ENCODE measurements at places on chromosomes 5 and 9.

DNA sequence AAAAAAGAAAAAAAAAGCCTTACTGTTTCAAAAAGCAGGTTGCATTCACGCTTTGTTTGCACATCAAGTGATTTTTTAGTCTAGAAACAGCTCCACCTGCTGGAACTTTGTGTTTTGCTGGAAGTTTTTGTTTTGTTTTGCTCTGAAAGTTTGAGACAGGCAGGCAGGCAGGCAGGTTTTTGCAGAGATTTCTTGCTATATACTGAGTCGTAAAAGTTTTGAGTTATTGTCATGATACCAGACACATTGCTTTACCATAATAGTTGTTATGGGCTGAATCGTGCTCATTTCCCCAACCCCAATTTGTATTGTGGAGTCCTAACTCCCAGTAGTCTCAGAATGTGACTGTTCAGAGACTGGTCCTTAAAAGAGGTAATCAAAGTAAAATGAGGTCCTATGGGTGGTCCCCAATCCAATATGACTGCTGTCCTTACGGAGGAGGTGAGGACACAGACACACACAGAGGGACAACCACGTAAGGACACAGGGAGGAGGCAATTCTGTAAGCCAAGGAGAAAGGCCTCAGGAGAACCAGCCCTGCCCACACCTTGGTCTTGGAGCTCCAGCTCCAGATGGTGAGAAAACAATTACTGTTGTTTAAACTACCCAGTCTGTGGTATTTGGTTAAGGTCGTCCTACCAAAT, 20.9 kb downstream of the OR2Y1 start:
- no peak for DNase-seq

DNA sequence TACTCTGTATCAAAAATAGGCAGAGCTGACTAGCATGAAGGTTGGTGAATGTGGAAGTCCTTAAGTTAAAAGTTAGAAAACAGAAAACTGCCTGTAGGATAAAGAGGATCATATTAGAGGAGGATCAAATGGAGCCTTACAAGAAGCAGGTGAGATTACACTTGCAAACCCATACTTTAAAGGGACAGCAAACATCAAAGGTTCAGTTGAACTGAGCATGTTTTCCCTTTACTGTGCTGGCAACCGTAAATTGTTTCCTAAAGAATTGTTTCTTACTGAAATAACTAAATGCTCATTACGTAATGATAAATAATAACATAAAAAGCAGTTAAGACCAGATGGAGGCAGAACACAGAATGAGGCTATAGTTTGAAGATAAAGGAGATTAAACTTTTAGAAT, 465.3 kb upstream of the FTMT start:
- no peak for DNase-seq

DNA sequence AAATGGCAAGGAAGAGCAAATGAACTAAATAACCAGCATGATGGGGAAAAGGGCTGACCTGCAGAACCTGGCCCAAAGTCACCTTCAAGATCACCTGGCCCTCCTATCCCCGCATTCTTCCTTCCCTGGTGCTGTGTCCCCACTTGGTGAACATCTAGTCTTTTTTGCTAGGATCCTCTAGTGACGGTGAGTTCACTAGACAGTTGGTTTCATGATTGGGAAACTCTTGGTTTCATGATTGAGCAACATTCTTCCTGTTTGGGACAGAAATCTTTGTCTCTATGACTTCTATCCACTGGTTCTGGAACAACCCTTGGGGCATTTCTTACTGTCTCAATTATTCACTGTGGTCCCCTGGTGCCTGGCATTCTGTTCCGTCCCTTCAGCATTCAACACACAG, 50.2 kb upstream of the DAB2IP start:
- no peak for DNase-seq

- DNase-seq, result peak; percentile 9
These were observed 487.5 kb upstream of the SGCD start for GRCh38 chr5:155839251-155840037.

GRCh38 chr5:62779010-62779422, 200.4 kb downstream of the LRRC70 start:
- DNase-seq, result peak; percentile 17

- no peak for DNase-seq
These were observed 13.1 kb downstream of the GPRIN1 start for GRCh38 chr5:176596689-176597416.

DNA sequence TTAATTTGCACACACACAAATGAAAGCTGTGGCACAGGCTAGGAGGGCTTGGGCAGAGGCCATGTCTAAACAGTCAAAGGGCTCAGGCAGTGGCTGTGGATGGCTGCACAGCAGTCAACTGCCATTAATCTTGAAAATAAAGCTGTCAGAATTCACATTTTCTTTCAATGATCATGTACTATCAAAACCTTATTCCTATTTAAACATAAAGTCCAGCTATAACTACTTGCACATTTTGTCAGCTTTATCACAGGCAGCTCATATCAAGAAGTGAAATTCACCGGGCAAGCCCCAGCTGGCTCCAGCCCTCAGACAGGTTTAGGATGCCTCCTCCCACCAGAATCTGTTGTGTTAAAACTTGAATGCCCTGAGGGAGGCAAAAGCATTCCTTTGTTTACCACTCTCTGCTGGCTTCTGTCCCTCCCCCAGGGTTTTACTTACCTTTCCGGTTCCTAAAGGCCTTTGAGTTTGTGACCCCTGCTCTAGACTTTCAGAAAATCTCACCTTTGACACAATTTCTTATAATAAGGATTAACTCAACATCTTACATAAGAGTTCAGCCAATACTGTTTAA, 54.9 kb upstream of the GRAMD2B start:
- DNase-seq, result no peak

DNA sequence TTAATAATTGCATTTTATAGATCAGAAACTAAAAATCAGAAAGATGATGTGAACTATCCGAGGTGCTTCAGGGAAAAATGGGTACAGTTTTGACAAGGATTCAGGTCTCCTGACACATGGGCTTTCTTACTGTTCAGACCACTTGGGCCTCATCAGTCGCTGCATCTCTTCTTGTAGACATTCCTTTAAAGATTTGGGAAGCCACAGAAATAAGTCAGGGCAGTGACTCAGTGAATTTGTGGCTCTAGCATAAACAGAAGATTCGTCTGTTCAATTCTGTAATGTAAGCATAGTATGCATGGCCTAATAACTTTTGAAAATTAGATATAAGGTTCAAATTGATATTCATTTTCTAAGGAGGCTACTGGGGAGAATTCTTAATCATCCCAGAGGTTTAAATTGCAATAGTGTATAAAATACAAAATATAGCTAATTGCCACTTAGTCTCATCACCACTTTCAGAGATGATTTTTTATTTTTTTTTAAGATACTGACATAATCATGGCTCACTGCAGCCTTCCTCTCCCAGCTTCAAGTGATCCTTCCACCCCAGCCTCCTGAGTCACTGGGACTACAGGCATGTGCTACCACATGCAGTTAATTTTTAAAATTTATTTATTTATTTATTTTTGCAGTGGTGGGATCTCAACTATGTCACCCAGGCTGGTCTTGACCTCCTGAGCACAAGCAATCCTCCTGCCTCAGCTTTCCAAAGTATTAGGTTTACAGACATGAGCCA, 48.9 kb downstream of the RASEF start:
- DNase-seq, result no peak

DNA sequence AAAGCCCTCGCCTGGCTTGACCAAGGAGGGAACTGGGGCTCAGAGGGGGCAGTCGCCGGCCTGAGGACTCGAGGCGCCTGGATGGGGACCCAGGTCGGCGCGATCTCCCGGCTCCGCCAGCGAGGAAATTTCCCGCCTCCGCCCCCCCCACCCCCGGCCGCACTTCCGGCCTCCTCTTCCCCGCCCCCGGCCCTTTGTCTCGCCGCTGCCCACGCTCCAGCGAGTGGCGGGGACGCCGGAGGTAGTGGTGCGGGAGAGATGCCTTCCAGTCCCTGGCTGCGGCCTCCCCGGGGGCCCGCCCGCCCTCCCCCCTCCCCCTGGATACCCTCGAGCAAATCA, 448 bp upstream of the GPRIN1 start:
- no peak for DNase-seq

- no peak for DNase-seq
These were observed 612 bp upstream of the ATG10 start for GRCh38 chr5:81971111-81971711.

- no peak for DNase-seq
These were observed 48.4 kb upstream of the DAB2IP start for GRCh38 chr9:121603028-121603427.

GRCh38 chr9:107737987-107738743, 248.6 kb upstream of the KLF4 start:
- DNase-seq, result peak; percentile 86

DNA sequence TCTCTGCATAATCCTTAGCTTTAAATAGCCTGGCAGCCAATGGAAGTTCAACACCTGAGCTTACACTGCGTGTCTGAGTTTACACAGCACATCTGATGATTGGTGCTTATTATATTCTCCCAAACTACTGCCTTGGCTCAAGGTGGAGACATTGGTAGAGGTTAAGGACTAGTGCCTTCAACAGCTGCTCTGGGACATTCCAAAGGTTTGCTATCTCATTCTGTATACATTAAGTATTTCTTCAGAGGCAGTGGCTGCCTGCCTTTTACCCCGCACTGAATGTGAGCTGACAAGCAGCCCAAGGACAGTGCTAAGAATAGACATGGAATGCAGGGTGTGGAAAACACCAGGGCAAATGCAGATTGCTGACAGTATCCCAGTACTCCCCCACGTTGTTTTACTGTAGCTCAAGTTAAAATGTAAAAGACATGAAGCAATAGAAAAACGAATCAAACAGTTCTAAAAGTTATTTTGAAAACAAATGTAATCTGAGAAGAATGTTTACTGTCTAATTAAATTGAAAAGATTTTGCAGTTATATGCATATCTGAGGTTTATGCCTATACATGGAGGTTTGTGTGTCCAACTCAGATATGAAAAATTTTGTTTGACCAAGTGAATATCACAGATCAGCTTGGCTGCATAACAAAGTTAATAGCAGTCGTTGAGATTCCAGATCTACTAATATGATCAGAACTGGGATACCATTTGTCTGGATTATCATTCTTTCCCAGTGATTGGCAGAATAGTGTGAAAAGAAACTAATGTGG, 1.8 kb downstream of the HSPB3 start:
- DNase-seq, result peak; percentile 72

- DNase-seq, result no peak
These were observed 68.9 kb downstream of the IQGAP2 start for GRCh38 chr5:76471987-76472334.

DNA sequence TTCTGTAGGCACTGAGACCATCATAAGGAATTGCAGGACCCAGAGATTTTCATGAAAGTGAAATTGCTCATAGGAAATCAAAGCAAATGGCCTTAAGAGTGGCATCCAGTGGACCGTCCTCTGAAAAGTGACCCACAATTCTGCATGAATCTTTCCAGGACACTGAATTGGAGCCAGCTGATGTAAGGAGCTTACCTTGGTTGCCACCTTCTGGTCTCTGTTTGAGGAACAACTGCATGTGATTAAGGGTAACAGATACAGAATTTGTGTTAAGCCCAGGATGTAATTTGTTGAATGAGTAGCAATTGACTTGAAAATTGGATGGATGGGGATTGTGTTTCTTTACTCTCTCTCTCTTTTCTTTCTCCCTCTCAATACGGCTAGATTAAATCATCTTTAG, 49.9 kb upstream of the GAS1 start:
- DNase-seq, result no peak

GRCh38 chr9:36401164-36401740, 1.2 kb upstream of the RNF38 start:
- peak; percentile 40 for DNase-seq

DNA sequence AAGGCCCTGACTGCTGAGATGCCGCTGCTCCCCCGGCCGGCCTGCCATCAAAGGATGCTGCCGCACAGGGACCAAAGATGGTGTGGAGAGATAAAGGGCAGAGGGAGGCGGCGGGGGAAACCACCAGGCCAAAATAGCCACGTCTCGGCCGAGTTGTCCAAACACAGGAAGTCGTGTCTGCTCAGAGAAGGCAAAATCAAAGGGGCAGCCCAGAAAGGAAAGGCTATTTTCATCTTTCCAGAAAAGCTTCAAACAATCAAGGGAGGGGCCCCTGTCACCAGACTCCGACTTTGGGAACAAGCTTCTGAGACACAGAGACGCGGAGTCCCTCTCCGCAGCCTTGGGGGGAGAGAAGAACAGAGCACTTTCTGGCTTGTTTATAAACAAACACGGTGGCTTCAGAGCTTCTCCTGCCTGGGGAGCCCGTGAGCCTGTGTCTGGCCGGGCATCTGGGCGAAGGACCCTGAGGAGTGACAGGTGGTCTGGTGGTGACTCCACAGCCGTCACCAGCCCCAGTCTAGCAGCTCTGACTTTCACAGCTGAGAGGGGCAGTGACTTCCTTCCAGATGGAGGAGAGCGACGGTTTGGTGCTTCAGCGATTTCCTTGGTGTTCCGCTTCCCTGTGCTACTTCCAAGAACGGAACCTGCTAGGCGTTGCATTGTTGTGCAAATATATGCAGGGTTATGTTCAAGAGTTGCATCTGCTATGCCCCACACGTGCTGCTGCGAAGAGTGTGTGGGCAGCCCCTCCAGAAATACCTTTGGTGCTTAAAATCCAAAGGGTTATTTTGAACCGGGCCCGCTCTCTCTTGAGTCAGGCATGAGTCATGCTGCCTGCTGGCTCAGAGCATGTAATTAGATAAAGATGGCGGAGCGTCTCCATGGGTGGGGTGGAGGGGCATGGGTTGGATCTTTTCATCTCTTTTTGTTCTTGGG, 24.0 kb downstream of the ADAMTSL2 start:
- DNase-seq, result peak; percentile 30

DNA sequence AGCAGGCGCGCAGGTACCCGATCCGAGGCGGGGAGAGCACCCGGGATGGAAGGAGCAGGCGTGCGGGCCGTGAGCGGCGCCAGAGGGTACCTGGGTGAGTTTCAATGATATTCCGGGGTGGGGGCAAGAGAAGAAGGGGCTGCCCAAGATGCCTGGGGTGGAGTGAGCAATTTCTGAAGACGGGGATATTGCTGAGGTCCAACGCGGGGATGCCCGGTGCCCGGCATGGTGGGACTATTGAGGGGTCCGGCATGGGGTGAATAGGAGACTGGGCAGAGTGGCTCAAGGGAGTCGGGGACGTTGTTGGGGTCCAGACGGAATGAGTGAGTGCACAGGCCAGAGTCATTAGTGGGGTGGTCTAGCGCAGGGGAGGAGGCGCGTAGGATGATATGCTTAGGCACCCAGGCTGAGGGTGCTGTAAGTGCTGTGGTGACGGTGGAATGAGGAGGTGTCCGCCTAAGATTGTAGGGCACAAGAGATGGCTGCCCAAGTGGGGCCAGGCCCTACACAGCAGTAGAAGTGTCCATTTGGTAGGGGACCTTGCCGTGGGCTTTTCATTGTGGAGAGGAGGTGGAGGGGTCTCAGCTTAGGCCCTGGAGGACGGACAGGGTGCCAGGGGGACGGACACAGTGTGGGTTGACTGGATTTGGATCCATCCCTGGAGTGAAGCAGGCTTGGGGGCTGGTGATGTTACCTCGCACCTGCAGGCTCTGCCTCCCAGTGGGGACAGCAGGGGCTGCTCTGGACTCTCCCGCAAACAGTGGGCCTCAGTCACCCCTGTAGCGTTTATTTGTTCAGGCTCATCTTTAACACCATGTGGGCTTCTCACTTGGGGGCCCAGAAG, 719 bp downstream of the MIGA2 start:
- no peak for DNase-seq

GRCh38 chr5:39177631-39177964, 41.8 kb downstream of the FYB1 start:
- no peak for DNase-seq

GRCh38 chr9:29966247-29966646, 2393.0 kb upstream of the C9orf72 start:
- peak; percentile 55 for DNase-seq

- no peak for DNase-seq
These were observed 219.3 kb upstream of the TRIM32 start for GRCh38 chr9:116467740-116468351.
